ENCODE measurements at places on chromosomes 4 and X.
A peak's percentile ranks its signal among the peaks of the same experiment; 100 is the strongest.

GRCh38 chrX:21014326-21014725 is 359.9 kb upstream of the CNKSR2 start:
- no peaks in the 10 kb centered on the region for H3K36me3 ChIP-seq
- no peak overlapping the region for H3K4me3 ChIP-seq
- H3K27me3 ChIP-seq: peaks cover 2% of the 10 kb centered on the region
- DNase-seq: no peak

- DNase-seq: no peak
- H3K27ac ChIP-seq: no peak overlapping the region
- H3K4me1 ChIP-seq: no peaks in the 10 kb centered on the region
- no peaks in the 10 kb centered on the region for H3K27me3 ChIP-seq
- no peaks in the 10 kb centered on the region for H3K36me3 ChIP-seq
- no peak overlapping the region for H3K4me3 ChIP-seq
These were observed 8.2 kb downstream of the NAA11 start for GRCh38 chr4:79317711-79318110.

DNA sequence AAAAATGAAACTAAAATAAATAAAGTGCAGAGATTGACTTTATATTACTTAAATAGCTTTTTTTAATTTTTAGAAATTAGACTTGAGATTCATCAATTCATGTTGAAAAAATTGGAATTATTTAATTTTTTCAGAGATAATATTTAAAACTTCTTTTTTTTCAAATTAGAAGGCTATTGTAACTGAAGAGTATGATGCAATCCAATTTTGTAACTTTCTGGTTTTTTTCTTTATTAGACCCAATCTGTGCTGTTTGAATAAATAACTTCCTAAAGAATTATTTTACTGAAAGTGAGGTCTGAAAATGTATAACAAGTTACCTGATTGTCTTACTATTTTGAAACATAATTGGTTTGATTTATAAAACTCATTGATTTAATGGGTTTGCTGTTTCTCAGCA is 200.9 kb downstream of the MAD2L1 start:
- H3K4me1 ChIP-seq: no peaks in the 10 kb centered on the region
- H3K27me3 ChIP-seq: peaks cover 2% of the 10 kb centered on the region
- no peak for DNase-seq

DNA sequence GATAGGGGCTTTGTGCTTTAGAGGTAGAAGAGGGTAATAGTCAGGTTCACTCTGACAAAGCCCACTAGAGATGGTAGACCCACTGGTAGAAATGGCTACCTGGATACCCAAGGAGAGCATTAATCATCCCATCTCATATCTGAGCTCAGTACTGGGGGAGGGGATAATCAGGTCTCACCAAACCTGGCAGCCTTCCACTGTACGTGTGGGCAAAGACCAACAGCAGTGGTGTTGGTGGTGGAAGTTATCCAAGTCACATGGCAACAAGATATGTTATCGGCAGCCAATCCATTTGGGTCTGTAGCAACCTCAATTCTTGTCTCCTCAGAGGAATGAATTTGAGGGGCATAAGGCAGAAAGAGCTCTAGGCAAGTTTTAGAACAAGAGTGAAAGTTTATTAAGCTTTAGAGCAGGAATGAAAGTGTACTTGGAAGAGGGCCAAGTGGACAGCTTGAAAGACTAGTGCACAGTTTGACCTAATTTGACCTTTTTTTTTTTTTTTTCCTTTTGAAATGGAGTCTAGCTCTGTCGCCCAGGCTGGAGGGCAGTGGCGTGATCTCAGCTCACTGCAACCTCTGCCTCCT is 67.0 kb upstream of the CXCL13 start:
- peaks cover 45% of the 10 kb centered on the region for H3K27me3 ChIP-seq
- H3K4me3 ChIP-seq: no peak overlapping the region
- H3K36me3 ChIP-seq: peaks cover 3% of the 10 kb centered on the region
- peak overlapping the region; percentile 27 for H3K27ac ChIP-seq

- H3K4me3 ChIP-seq: no peak overlapping the region
- H3K27me3 ChIP-seq: no peaks in the 10 kb centered on the region
These were observed 484.4 kb upstream of the NR3C2 start for GRCh38 chr4:148926276-148927260.

- no peaks in the 10 kb centered on the region for H3K36me3 ChIP-seq
- H3K27me3 ChIP-seq: peaks cover 16% of the 10 kb centered on the region
- no peak for DNase-seq
- H3K27ac ChIP-seq: no peak overlapping the region
- H3K4me3 ChIP-seq: no peak overlapping the region
- H3K4me1 ChIP-seq: no peaks in the 10 kb centered on the region
These were observed 9.0 kb upstream of the IGFBP7 start for GRCh38 chr4:57119054-57119651.

GRCh38 chrX:69182818-69183380 is 17.6 kb upstream of the PJA1 start:
- no peaks in the 10 kb centered on the region for H3K36me3 ChIP-seq
- H3K27me3 ChIP-seq: peaks cover 8% of the 10 kb centered on the region
- H3K27ac ChIP-seq: no peak overlapping the region
- no peak for DNase-seq
- H3K4me1 ChIP-seq: no peaks in the 10 kb centered on the region

DNA sequence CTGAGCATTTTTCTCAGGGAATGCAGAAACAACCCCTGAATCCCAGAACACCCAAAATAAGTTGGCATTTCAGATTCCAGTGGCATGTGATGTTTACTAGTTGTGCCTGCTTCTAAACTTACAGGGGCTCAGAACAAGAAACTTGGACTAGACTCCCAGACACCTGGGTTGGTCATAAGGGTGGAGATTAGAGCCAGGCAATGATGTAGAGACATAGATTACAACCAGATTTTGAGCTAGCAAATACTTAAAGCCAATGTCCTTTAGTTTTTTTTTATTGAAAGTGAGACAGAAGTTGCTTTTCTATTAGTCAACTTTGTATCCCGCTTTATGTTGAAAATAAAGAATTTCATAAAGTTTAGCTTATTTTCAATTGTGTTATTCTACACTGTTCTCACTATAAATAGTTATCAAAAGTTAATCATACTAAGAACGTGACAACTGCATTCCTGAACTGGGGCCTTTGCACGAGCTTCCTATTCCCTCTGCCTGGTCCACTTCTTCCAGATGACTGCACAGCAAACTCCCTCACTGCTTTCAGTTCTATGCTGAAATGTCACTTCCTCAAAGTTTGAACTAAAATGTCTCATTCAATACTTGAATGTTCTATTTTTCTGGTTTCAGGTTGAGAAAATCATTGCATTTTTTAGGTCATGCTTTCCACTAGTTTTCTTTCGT is 224.7 kb upstream of the PPP1R2C start:
- no peaks in the 10 kb centered on the region for H3K27me3 ChIP-seq
- no peak overlapping the region for H3K4me3 ChIP-seq
- no peaks in the 10 kb centered on the region for H3K36me3 ChIP-seq
- no peak for DNase-seq
- peaks cover 1% of the 10 kb centered on the region for H3K4me1 ChIP-seq

DNA sequence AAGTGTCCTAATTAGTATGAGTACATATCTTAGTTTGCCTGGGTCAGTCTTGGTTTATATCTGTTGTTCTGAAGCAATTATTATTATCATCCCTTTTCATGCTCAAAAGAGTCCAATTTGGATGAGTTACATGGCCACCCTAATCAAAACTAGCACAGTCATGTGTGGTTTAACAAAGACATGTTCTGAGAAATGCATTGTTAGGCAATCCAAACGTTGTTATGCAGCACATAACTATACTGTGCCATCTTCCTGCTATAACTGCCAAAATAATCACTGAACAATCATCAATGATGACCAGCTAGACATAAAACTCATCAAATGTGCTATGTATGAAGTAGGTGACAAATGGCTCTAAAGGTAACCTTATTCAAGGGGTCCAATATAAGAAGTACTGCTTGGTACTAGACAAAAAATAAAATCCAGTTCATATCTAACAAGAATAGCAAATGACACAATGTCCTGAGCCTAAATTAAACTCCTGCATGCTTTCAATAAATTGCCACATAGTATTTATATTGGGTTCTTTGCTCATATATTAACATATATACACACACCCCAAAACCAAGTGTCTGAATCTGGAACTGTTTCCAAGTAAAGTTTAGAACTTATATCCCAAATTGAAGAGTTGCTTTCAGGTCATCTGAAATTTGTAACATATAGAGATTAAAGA is 41.9 kb downstream of the CNOT6L start:
- H3K4me3 ChIP-seq: no peak overlapping the region
- peaks cover 29% of the 10 kb centered on the region for H3K36me3 ChIP-seq
- H3K27me3 ChIP-seq: no peaks in the 10 kb centered on the region
- no peak for DNase-seq
- H3K27ac ChIP-seq: peak overlapping the region; percentile 55
- H3K4me1 ChIP-seq: peaks cover 42% of the 10 kb centered on the region

- DNase-seq: no peak
- H3K27me3 ChIP-seq: peaks cover 2% of the 10 kb centered on the region
- H3K36me3 ChIP-seq: no peaks in the 10 kb centered on the region
- no peak overlapping the region for H3K27ac ChIP-seq
These were observed 126.5 kb upstream of the INTU start for GRCh38 chr4:127506283-127506682.

GRCh38 chr4:152696764-152697261 is 17.0 kb upstream of the TMEM154 start:
- no peak overlapping the region for H3K27ac ChIP-seq
- peaks cover 8% of the 10 kb centered on the region for H3K27me3 ChIP-seq
- H3K4me1 ChIP-seq: peaks cover 17% of the 10 kb centered on the region
- H3K36me3 ChIP-seq: no peaks in the 10 kb centered on the region
- peak; percentile 74 for DNase-seq
- H3K4me3 ChIP-seq: no peak overlapping the region

- DNase-seq: peak; percentile 64
- peaks cover 9% of the 10 kb centered on the region for H3K36me3 ChIP-seq
- peak overlapping the region; percentile 6 for H3K4me3 ChIP-seq
- H3K4me1 ChIP-seq: peaks cover 83% of the 10 kb centered on the region
- no peaks in the 10 kb centered on the region for H3K27me3 ChIP-seq
These were observed 22.8 kb downstream of the GPRIN3 start for GRCh38 chr4:89284828-89285227.

- H3K27ac ChIP-seq: no peak overlapping the region
- H3K4me3 ChIP-seq: no peak overlapping the region
- H3K36me3 ChIP-seq: no peaks in the 10 kb centered on the region
- H3K27me3 ChIP-seq: no peaks in the 10 kb centered on the region
- DNase-seq: no peak
These were observed 565.2 kb downstream of the PCDH18 start for GRCh38 chr4:136967069-136967468.

- DNase-seq: no peak
- peaks cover 2% of the 10 kb centered on the region for H3K27me3 ChIP-seq
- no peak overlapping the region for H3K27ac ChIP-seq
- H3K36me3 ChIP-seq: no peaks in the 10 kb centered on the region
- H3K4me3 ChIP-seq: no peak overlapping the region
These were observed 276.3 kb downstream of the DCTD start for GRCh38 chr4:182640932-182641331.

DNA sequence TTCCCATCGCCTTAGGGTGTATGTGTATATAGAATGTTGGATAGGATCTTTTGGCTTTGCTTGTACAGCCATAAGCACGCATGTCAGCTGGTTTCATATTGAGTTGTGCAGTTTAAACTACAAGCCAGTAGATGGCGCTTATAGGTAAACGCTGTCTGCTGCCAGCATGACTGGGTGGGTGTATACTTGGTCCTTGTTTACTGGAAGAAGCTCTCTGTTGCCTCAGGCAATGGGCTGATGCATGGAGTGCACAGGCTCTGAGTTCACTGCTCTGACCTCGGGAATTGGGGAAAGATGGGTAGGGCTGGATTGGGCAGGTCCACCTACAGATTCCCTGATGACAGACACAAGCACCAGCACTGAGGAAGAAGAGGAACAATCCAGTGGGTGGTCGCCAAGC is 831.5 kb downstream of the STIM2 start:
- H3K4me3 ChIP-seq: no peak overlapping the region
- no peaks in the 10 kb centered on the region for H3K4me1 ChIP-seq
- no peaks in the 10 kb centered on the region for H3K27me3 ChIP-seq
- peak; percentile 12 for DNase-seq

DNA sequence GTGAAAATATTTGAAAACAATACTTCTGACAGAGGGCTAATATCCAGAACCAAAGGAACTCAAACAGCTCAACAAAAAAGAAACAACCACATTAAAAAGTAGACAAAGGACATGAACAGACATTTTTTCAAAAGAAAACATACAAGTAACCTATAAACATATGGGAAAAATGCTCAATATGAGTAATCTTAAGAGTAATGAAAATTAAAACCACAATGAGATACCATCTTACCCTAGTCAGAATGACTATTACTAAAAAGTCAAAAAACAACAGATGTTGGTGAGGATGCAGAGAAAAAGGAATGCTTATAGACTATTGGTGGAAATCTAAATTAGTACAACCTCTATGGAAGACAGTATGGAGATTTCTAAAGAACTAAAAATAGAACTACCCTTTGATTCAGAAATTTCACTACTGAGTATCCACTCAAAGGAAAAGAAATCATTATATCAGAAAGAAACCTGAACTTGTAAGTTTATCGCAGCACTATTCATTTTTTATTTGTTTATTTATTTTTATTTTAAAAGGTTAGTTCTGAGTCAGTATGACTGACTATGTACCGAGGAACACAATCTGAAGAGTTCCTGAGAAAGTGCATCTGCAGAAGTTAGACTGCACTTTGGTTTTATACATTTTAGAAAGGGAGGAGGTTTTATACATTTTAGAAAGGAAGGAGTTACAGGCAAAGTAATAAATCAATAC is 231.3 kb downstream of the INPP4B start:
- DNase-seq: no peak
- H3K27ac ChIP-seq: peak overlapping the region; percentile 51
- peaks cover 61% of the 10 kb centered on the region for H3K36me3 ChIP-seq
- H3K4me3 ChIP-seq: no peak overlapping the region
- no peaks in the 10 kb centered on the region for H3K27me3 ChIP-seq
- H3K4me1 ChIP-seq: peaks cover 12% of the 10 kb centered on the region

GRCh38 chr4:169963998-169964397 is 62.2 kb downstream of the MFAP3L start:
- H3K27ac ChIP-seq: no peak overlapping the region
- peaks cover 11% of the 10 kb centered on the region for H3K27me3 ChIP-seq
- no peaks in the 10 kb centered on the region for H3K4me1 ChIP-seq
- DNase-seq: no peak
- H3K36me3 ChIP-seq: no peaks in the 10 kb centered on the region

GRCh38 chrX:17617806-17618205 is 119.5 kb upstream of the SCML1 start:
- H3K27me3 ChIP-seq: no peaks in the 10 kb centered on the region
- H3K4me3 ChIP-seq: no peak overlapping the region
- no peak for DNase-seq
- peaks cover 9% of the 10 kb centered on the region for H3K4me1 ChIP-seq

DNA sequence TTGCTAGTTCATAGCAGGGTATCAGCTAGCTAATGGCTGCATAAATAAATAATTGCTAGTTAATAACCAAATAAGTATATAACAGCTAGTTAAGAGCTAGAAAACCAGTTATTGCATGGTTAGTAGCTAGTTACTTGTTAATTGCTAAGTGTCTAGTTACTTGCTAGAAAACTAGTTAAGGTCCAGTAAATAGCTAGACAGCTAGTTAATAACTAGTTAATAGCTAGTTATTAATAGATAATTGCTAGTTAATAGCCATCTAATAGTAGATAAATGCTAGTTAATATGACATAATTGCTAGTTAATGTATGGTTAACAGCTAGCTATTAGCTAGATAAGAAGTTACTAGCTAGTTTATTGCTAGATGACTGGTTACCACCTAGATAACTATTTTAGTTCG is 629.9 kb upstream of the CT83 start:
- no peak overlapping the region for H3K4me3 ChIP-seq
- H3K27ac ChIP-seq: no peak overlapping the region
- no peaks in the 10 kb centered on the region for H3K36me3 ChIP-seq
- H3K4me1 ChIP-seq: no peaks in the 10 kb centered on the region
- no peak for DNase-seq
- H3K27me3 ChIP-seq: no peaks in the 10 kb centered on the region
